ENCODE measurements at places on chromosomes 16 and 17.

GRCh38 chr17:9707948-9708347 lies 62.6 kb downstream of the USP43 start:
- DNase-seq, result no peak

DNA sequence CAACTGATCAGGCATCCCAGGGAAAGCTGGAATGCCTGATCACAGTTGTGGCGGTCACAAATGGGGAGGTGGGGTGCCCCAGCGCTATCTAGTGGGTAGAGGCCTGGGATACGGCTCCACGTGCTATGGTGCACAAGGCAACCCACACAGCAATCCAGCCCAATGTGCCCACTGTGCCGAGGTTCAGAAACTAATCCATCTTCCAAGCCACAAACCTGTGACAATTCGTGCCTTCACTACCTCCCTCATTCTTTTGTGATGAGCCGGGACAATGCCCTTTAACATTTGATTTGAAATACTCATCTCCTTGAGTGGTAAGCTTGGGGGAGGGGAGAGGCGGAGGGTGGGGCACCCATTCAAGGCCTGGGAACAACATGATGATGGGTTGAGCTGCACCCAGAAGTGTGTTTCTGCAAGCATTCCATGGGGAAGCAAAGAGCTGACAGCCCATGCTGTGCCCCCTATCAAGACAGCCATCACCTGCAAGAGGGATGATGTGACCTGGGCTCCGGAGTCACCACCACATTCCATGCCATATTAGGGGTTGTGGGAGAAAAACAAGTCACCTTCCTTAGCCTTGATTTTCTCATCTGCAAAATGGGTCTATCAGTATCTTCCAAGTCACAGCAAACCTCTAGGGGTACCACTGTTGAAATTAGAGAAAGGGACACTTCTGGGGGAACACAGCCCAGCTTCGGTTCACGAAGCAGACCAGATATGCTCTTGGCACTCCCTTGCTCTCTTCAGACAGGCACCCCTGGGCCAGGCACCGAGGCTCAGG lies 3.7 kb downstream of the ELOB start:
- no peak for DNase-seq

GRCh38 chr17:57714665-57715180 lies 30.4 kb downstream of the CCDC182 start:
- DNase-seq, result no peak

GRCh38 chr16:12405089-12405488 lies 398.6 kb downstream of the CPPED1 start:
- DNase-seq, result no peak

GRCh38 chr17:17556671-17557070 lies 34.8 kb downstream of the PEMT start:
- no peak for DNase-seq

GRCh38 chr16:68219725-68220351 lies 16.1 kb downstream of the ESRP2 start:
- DNase-seq, result no peak

- no peak for DNase-seq
These were observed 32.3 kb upstream of the STH start for GRCh38 chr17:45966606-45967280.

DNA sequence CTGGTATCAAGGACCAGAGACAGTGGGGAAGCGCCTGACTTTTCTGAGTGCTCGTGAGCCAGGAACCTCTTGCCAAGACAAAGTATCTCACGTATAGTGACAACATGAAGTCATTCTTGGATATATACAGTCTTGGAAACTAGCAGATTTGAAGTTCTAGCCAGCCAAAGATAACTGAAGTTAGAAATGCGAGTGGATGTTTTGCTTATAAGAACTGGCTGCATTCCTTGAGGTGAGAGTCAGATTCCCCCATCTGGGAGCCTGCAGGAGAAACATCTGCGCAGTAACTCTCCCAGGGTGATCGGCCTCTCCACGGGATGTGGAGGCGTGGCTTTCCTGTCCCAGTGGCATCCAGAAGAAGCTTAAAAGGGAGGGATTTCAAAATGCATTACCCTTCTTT lies 89.8 kb downstream of the SHISA6 start:
- no peak for DNase-seq

- DNase-seq, result no peak
These were observed 1480.2 kb upstream of the GOT2 start for GRCh38 chr16:60214311-60214710.

All from CD8-positive, alpha-beta T cell (primary cell).